Right ventricle myocardium inferior (tissue), 1 donor: ENCODE measurements at places on chromosomes 3 and 15.

DNA sequence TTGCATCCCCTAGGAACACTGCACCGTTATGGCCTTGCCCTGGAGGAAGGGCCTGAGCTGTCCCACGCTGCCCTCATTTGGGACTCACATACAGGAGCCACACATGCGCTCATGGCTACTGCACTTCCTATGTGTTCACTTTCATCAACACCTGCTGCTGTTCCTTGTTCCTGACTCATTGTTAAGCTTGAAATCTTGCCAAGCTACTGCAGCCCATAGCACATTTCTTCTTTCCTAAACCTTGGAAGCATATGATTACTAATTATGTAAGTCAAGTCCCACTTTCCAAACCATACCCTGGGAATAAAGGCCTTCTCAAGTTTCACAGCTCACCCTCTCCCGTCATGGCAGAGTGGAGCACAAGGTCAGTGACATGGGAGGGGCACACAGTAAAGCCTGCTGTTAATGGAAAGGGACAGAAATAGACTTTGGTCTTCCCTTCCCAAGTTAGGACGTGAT is 307.9 kb downstream of the CLSTN2 start:
- DNase-seq, result no peak

GRCh38 chr3:107068980-107069379 is 308.3 kb upstream of the CCDC54 start:
- no peak for DNase-seq

- no peak for DNase-seq
Observed at GRCh38 chr3:15778332-15778858, 19.4 kb downstream of the ANKRD28 start.

- DNase-seq, result no peak
Observed at GRCh38 chr3:134952371-134952770, 157.3 kb downstream of the EPHB1 start.

DNA sequence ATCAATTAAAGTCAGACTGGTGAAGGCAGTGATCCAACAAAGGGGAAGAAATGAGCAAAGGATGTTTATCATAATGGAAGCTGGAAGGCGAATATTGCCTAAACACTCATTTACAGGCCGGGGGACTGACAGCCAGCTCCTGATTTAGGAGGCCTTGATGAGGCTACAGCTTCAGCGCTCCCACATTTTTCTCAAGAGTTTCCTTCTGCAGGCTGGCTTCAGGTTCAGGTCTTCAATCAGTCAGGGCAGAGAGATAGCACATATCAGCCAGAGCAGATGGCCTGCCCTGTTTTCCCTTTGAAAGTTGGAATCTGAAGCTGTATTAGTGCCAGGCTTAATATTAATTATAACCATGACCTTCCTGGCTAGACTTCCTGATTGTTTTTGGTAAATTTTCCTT is 218.9 kb downstream of the SV2B start:
- no peak for DNase-seq

DNA sequence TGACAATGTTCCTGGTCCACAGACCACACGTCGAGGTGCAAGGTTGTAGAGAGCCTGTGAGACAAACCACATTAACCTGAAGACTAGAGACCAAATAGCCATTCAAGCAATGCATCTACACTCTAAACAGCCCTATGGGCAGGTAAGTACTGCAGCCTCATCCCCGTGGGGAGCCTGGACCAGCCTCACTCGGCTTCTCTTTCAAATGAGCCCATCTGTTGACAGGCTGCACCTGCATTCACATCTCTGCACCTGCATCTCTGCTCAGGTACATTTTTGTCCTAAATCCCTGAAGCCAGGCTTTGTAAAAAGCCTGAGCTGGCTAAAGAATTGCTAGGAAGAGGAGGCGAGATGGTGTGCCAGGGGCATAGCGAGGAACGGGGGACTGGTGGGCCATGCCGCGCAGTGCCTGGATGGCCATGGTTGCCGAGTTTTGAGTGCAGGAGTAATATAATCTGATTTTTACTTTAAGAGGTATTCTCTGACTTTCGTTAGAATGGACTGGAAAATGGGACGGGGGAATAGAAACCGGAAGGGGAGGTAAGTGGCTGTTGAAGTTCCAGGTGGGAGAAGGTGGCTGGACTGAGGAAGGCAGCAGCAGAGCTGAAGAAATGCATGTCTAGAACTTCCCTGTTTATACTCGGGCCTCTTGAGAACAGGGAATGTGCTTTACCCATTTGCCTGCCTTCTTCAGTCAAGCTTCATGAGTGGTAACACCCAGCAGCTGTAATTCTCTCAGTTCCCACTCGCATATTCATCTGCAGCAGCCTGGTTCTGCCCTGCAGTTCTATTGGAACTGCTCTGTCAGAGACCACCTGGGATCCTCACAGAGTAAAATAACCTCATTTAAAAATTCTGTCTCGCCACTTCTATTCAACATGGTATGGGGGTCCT is 226.4 kb downstream of the OPA1 start:
- DNase-seq, result no peak

GRCh38 chr3:20528180-20528770 is 342.3 kb upstream of the SGO1 start:
- no peak for DNase-seq

DNA sequence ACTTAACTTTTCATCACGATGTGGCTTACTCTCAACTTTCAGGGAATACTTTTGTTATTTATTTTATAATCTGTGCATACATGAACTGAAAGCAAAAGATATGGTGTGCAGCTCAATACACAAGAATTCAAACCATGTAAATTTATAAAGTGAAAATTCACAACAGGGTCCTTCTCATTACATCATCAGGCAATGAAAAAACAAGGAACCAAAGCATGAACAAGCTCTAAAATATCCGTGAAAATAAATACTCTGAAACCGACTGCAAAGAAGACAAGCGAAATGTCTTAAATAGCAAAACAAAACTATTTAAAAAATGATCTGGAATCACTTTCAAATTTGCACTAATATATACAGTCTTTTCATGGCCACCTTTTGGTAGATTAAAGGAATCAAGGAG is 28.9 kb downstream of the GNB5 start:
- DNase-seq, result no peak

GRCh38 chr3:22979581-22979980 is 223.5 kb upstream of the UBE2E2 start:
- no peak for DNase-seq

- no peak for DNase-seq
Observed at GRCh38 chr15:60548101-60548500, 69.2 kb upstream of the ICE2 start.

DNA sequence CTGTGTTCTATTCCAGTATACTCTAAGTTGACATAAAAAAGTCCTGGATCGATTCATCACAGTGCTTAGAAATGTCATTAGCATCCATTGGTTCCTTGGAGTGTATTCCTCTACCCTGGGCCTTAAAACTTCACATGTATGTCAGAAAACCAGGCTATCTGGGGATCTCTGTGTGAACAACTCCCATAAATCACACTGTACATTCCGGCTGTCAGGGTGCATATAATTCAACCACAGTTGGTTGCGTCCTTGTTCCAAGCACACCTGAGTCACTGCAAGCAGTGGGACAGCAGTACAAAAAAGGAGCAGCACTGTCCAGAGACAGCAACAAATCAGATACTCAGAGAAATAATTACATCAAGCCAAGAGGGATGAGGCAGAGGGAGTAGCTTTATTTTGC is 52.4 kb downstream of the PDZRN3 start:
- DNase-seq, result no peak

- DNase-seq, result no peak
Observed at GRCh38 chr3:25567388-25567787, 97.3 kb downstream of the TOP2B start.

- no peak for DNase-seq
Observed at GRCh38 chr3:15563190-15563589, 38.2 kb downstream of the HACL1 start.

- no peak for DNase-seq
Observed at GRCh38 chr3:188046561-188047211, 107.3 kb upstream of the LPP start.

- no peak for DNase-seq
Observed at GRCh38 chr15:27670486-27671209, 428.5 kb downstream of the OCA2 start.

- DNase-seq, result no peak
Observed at GRCh38 chr3:27185231-27185989, 183.8 kb downstream of the NEK10 start.

GRCh38 chr3:44674211-44674610 is 25.7 kb downstream of the ZNF35 start:
- DNase-seq, result no peak

DNA sequence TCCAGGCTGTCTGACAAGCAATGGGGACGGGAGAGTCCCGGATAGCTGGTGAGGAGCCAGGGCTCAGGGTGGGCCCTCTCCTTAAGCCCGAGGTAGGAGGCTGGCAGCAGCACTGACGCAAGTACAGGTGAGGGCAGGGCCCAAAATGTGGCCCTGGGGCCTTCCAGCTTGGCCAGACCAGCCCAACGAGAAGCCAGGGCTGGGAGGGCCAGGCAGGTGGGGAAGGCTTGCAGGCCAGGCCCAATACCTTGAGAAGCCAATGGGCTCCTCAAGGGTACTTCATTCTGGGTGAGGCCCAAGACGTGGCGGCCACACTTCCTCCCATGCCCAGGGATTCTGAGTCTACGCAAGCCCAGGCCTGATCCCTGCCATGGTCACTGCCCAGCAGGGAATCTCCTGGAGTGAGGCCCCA is 37.2 kb downstream of the AMOTL2 start:
- DNase-seq, result no peak

DNA sequence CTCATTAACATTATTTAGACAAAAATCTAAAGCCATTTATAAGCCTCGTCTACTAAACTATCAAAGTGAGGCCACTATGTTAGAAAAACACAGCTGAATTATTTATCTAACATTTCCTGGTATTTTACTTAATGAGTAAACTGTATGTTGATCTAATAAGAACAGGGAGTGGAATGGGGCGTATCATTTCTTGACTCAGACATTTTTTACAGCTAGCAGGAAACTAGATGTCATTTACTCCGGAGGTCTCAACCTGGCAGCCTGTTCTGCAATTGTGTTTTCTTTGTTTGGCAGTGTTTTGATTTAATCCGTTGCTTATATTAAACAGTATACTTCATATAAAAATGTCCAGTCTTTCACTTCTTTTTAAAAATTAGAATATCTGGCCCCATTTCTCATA is 79.1 kb upstream of the ABI3BP start:
- DNase-seq, result no peak

GRCh38 chr3:86930831-86931230 is 60.1 kb downstream of the VGLL3 start:
- no peak for DNase-seq

GRCh38 chr15:64901914-64902313 is 9.8 kb upstream of the ANKDD1A start:
- DNase-seq, result no peak

DNA sequence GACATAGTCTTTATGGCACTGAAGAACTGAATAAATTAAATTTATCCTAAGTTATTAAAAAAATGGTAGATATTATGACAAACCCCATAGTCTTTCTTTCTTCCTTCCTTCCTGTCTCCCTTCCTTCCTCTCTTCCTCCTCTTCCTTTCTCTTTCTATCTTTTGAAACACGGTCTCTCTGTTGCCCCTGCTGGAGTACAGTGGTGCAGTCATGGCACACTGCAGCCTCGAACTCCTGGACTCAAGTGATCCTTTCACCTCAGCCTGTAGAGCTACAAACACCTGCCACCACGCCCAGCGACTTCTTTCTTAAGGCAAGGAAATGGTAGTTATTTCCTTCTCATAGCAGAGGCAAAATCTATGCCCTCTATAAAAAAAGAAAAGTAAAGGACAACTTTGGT is 354.6 kb downstream of the GAP43 start:
- no peak for DNase-seq

DNA sequence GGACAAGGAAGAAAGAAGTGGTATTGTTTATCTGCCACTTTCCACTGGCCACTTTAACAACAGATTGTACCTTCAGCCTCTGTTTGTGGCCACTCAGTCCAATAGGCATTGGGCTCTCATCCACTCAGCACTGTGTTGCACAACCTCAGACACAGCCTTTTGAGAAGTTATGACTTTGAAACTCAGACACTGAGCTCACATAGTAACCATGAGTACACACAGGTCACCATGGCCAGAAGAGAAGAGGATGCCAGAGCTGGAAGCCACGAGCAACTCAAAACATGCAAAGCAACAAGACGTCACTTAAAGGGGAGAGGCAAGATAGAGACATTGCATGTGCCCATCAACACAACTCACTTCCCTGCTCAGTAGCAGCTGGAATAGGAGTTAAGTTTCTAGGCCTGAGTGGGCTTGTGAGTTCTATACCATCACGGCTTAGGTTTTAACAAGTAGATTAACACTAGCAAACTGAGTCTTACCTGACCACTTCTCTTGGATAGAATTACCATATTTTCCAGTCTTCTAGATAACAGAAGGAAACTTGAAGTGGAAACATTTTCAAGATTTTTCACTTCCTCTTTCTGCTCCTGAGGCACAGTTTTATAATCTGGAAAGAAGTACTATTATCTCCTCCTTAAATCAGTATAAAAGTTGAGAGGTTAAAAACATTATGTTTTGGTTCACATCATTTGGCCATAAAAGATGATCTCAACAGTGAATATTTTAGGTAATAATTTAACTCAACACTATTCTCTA is 103.5 kb downstream of the IMPG2 start:
- DNase-seq, result no peak

DNA sequence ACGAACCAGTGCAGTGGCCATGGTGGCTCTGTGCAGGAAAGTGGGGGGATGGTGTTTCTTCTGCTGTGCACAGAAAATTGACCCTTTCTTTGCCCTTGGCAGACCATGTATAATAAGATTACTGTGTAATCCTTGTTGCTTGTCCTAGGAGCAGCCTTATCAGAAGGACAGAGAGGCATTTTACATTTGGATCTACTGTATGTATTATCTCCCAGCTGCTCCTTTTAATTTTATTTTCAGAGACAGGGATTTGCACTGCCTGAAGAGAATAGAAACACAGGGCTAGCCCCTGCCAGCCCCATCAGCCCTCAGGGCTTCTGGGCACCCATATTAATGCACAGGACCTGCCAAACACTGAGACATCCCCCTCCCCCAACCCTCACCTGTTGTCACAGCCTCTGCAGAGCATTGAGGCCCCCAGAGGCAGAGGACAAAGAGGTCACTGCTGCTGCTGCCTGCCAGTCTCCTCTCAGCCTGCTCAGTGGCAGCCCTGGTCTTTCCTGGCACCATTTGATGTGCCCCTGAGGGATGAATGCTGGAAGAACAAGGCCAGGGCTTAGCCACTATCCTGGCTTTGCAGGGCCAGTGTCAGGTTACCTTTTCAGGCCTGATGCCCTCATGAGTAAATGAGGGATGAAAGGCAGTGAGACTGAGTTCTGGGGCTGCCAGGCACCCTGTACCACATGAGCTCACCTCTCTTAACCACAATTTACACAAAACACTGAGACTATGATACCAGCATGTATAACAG is 533.4 kb downstream of the NTRK3 start:
- DNase-seq, result no peak

GRCh38 chr3:134373271-134374104 is 759 bp downstream of the AMOTL2 start:
- DNase-seq, result peak; percentile 88

GRCh38 chr3:112633757-112634156 is 7.2 kb downstream of the CCDC80 start:
- DNase-seq, result no peak
